Fibroblast of skin of back (primary cell): ENCODE measurements at places on chromosomes 16 and 17.

DNA sequence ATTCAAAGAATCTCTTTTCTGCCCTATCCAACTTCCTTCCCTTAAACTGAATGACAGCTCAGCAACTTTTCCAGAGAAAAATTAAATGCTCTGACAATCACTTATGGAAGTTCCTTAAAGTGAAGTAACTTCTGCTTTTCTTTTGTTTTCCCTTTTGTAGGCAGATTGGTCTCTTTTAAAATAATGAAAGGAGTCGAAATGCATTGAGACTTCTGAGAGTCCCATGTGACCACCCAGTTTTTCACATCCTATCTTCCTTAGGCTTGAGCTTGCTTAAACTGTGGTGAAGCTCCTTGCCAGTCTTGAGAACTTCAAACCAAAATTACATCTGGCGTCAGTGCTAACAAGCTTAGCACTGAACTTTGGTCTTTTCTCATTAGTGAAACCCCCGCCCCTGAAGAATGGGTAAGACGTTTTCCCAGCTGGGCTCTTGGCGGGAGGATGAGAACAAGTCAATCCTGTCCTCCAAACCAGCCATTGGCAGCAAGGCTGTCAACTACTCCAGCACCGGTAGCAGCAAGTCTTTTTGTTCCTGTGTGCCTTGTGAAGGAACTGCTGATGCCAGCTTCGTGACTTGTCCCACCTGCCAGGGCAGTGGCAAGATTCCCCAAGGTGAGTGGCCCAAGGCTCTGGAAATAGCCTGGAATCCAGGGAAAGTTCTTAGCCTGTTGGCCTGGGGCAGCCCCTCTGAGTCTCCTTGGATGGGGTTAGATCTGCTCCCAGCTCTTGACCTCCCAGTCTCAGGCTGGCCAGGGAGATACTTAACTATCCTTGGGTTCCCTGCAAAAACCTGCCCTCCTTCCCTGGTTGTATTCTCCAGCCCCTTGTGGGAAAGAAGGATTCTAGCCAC lies 1.2 kb downstream of the TMEM106A start:
- no peak for DNase-seq

DNA sequence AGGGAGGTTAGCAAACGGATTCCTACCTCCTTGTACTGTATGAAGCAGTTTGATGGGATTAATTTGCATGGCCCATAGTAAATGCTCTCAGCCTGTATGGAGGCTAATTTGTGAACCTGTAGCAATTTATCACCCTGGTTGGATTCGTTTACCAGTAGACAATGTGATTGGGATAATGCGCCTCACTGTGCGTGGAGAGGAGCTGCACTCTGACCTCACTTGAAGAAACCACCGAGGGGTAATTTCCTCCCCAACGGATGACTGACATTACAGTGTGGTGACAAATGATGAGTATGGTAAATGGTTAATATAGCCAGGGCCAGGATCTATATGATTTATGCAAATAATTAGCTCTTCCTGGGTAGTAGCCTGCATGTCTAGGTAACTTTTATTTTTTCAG lies 479.1 kb upstream of the RBFOX1 start:
- DNase-seq = no peak

DNA sequence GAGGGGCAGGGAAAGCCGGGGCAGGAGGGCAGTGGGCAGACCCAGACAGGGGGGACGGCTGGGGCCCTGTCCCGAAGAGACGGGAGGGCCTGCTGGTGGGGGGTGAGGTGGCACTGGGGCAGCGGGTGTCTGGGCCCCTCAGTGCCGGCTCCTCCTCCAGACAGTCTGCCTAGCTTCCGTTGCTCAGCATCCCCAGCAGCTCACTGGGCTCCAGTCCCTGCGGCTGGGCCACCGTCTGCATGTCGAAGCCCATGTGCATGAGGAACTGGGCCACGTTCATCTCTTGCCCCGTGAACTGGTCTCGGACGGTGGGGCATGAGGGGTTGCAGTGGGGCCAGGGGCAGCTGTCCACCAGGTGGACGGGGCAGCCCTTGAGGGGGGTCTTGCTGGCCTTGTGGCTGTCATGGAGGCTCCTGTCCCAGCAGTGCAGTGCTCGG lies 5.8 kb upstream of the MYADML2 start:
- no peak for DNase-seq

DNA sequence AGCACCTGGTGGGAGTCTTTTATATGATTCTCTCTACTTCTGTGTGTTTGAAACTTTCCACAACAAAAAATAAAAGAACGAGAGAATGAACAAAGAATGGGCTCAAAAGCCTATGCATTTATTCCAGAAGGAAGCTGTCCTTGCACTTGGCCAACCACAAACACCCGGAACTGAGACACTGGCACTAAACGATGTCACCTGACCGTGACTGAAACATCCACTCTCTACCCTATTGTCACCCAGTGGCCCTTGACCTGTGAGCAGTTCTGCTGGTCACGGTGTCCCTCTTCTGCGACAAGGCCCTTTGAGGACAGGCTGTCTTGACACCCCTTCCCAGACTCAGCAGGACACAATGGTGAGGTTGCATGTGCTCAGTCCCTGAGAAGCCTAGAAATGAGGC lies 56.6 kb downstream of the TEKT5 start:
- DNase-seq = no peak

DNA sequence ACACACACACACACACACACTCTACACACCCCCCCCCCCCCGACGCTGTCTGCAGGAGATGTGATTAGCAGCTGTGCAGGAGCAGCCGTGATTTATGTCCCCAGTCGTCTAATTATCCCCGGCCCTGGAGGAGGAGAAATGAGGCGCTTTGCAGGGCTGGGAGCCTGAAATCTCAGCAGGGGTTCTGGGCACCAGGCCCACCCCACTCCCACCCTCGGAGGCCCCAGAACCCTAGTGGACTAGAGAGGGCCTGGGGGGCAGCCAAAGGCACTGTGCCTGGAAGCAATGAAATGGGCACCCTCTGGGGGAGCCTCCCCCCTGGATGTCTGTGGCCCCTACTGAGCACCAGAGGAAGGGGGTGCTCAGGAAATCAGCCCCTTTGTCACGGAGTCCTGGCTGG lies 134.2 kb upstream of the CIBAR2 start:
- no peak for DNase-seq

DNA sequence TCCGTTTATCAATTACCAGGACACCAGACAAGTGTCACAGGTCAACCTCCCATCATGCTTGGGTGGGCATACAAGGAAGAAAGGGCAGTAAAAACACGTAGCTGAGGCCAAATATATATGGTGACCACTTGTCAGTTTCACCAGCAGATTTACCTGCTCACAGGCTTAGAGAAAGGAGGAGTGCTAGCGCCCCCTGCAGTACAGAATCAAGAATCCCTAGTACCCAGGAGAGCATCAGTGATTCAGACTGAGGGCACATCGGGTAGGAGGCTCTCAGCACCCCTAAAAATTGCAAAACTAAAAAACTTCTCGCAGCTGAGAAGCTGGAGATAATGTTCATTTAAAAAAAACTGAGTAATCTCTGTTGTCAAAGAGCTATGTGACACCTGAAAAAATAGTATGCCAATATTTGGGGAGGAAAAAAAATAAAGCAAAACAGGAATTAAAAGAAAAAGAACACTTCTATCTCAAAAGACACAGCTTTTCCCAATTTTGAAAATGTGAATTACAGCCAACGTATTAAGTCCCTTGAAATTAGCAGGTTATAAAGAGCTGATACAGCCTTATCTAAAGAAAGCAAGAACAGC lies 21.2 kb upstream of the MON1B start:
- DNase-seq = peak; percentile 23

DNA sequence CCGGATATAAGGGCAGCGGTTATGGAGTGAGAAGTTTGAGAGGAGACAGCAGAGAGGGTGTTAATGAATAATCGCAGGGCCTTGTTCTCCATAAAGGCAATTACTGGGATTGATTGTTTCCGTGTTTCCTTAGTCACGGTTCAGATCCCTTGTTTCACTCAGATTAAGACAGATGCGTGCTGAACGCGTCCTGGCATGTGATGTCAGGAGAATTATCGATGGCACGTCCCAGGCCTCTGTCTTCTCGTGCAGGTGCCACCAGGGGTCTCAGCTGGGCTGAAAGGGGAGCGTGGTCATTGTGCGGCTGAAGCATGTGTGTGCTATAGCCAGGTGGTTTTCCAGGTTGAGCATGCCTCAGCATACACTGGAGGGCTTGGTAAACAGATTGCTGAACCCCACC lies 142.4 kb upstream of the NOL11 start:
- no peak for DNase-seq

DNA sequence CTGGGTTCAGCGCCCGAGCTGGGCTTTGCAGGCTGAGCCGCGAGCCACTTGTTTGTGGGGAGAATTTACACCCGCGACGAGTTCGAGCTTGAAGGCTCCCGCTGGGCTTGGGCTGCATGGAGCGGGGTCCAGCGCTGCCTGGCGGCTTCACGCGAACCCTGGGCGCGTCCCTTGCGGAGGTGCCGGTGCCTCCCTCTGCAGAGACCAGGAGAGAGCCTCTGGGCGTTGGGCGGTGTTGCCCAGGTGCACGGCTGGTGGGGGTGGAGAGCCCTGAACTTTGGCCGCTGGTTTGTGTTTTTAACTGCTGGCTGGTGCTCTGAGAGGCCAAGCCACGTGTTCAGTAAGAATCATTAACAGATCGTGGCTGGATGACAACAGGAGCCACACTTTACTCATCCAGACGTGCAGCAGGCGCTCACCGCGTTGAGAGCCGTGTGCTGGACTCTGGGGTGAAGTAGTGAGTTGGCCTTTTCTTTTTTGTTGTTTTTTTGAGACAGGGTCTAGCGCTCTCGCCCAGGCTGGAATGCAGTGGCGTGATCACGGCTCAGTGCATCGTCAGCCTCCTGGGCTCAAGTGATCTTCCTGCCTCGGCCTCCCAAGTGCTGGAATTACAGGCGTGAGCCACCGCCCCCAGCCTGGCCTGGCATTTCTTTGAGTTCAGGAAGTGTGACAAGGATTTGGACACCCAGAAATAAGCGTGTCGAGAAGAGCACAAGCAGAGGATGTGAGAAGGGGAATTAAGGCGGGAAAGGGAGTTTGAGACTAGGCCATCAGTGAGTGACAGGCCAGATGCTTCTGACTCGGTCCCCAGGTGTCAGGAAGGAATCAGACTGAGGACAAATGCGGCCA lies 827 bp downstream of the CDK10 start:
- DNase-seq = peak; percentile 66

- DNase-seq = no peak
Observed at GRCh38 chr16:51245658-51245995, 94.6 kb upstream of the SALL1 start.

- DNase-seq = no peak
Observed at GRCh38 chr16:58435779-58436178, 43.5 kb downstream of the GINS3 start.

DNA sequence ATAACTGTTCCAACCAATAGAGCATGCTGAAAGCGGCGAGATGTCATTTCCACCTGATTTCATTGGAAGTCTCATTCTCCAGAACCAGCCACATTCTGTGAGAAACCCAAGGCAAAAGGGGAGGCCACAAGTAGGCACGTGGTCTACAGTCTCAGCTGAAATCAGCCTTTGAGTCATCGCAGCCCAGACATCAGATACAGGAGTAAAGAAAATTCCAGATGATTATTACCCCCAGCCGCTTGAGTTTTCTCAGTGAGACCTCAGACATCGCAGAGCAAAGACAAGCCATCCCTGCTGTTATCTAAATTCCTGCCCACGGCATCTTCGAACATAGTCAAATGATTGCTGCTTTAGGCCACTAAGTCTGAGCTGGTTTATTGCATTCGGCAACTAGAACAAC lies 23.1 kb downstream of the STAT3 start:
- peak; percentile 86 for DNase-seq

- no peak for DNase-seq
Observed at GRCh38 chr16:11613381-11614303, 26.9 kb upstream of the LITAF start.

DNA sequence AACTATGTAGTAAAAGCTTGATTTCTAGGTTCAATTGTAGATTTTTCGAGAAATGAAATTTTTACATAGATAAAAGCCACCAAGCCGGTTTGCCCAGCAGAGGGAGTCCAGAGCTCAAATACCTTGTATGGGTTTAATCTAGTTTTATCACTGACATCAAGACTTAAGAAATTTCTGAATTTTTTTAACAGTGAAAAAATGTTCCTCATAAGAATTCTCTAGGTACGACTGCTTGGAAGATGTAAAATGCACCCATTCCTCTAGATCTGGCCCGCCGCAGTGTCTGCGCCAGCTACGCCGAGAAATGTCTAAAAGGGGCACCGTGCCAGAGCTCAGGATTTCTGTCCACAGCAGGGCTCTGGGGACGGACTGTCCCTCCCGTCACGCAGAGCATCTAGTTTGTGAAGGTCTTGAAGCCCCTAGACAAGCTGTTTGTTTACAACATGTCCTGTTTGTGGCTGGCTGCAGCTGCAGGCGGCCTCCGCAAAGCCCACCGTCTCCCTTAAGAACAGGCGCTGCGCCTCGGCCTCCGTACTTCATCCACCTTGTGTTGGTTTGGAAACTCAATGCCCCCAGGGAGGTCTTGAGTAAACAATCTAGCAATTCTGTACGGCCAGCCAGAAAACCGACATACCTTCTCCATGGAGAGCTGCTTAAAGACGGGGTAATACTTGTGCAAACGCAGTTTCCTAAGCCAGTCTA lies 24.8 kb downstream of the MAP1LC3B start:
- peak; percentile 58 for DNase-seq

DNA sequence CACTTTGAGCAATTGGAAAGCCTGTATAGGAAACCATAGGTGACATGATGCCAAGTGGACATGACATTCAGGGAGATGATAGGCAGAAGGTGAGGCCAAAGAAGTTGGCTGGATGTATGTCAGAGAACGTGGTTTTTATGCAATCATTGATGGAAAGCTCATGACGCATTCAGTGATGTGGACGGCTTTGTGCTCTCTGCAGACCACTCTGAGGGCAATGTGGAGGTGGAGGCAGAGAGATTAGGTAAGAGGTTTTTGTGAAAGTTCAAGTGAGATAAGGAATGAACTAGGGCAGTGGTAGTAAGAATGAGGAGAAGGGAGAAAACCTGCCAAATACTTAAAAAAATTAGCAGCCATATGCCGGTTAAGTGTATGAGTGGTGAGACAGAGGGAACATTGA lies 99.0 kb downstream of the PRKCA start:
- no peak for DNase-seq

DNA sequence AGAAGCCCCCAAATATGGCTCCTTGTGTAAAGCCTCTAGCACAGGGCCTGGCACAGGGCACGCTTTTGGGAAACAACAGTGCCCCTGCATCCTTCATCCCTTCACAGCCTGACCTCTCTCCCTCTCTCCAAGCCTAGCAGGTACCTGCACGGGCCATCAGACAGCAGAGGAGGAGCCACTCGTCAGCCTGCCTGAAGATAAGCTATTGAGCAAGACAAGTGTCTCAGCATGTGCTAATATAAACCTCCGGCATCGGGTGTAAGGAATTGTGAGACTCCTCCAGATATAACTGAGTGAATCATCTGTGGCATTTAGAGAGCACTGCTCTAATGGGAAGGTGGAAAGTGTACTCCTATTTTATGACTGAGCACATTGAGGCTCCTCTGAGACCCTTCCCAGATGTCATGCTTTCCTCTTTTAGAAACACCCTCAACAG lies 38.3 kb downstream of the TBX4 start:
- peak; percentile 50 for DNase-seq

DNA sequence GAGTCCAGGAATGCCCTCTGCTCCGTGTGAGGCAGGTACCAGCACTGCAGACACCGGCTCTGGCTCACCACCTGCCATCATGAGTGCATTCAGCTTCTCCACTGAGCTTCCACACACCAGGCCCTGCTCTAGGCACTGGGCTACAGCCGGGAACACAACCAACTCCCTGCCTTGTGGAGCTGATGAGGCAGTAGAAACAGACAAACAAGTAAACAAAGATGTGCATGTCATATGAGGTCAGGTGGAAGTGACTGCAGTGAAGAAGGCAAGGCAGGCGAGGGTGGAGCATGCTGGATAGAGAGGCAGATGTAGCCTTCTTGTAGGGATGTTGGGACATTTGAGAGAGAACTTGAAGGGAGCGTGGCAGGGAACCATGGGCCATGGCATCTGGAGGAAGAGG lies 5.0 kb downstream of the NLRC5 start:
- no peak for DNase-seq
